ENCODE measurements at places on chromosomes 5 and 9.

DNA sequence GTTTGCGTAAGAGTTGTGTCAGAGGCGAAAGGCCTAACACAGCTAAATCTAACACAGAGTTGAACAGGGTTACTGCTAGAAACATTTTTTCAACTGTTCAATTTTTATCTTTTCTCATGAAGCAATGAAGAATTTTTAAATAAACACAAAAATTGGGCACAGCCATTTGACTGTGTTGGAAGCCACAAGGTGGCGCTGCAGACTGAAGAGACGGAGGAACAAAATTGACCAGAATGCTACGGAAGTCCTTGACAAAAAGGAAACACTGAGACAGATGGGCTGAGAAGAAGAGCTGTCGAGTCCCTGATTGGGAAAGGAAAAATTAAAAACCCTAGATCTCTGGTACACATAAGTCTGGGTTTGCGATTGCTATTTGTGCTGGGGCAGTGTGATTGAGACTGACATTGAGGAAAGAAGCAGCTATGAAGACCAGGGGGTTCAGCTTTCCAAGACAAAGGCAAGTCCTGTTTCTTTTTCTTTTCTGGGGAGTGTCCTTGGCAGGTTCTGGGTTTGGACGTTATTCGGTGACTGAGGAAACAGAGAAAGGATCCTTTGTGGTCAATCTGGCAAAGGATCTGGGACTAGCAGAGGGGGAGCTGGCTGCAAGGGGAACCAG lies at the start of gene PCDHB9:
TSS of gene PCDHB9 (plus strand) at position 265 of the 616 bp plus-strand sequence. CDS start at position 423, 158 bp downstream.
- peak; percentile 69 for DNase-seq

DNA sequence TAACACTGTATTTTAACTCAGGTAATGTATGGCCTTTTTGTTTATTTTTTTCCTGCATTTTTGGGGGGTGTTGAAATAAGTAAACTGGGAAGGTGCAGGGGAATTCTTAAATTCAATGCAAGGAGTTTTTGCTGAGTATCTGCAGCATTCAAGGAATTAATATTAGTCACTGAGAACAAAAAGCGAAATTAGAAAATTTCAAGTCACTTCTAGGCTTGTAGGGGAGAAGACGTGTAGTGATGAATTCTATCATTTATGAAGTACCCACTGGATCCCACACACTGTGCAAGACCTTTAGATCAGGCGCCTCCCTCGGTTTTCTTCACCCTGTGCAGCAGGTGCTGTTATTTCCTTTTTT lies 1.2 kb downstream of the EHMT1 start:
- no peak for DNase-seq

DNA sequence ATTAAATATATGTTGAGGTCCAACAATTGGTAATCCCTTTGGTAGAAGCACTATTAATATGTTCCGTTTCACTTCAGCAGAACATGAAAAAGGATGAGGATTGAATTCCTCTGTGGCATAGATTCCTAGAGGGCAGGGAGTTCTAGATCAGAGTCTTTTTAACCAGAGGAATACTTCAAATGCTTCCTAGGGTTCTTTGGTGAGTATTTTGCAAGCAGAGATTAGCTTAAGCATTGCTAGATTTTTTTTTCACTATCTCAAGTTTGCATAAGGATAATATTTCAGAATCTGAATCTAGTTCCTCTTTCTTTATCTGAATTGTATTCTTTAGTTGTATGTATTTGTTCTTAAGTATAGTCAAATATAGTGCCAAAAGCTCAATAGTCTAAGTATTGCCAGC lies 116.6 kb upstream of the ADAMTSL1 start:
- no peak for DNase-seq

DNA sequence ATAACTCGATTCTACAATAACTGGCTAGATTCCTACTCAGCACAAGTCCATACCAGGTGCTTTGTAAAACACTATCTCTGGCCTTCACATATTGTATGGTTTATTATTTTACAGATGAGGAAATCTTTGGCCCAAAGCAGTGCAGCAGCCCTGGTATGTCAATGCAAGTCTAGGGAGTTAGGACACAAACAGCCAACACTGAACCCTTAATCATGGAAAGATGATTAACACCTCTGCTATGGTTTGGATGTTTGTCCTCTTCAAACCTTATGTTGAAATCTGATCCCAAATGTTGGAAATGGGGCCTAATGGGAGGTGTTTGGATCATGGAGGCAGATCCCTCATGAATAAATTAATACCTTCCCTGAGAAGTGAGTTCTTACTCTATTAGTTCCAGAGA lies 76.6 kb downstream of the MAPKAP1 start:
- DNase-seq, result no peak

DNA sequence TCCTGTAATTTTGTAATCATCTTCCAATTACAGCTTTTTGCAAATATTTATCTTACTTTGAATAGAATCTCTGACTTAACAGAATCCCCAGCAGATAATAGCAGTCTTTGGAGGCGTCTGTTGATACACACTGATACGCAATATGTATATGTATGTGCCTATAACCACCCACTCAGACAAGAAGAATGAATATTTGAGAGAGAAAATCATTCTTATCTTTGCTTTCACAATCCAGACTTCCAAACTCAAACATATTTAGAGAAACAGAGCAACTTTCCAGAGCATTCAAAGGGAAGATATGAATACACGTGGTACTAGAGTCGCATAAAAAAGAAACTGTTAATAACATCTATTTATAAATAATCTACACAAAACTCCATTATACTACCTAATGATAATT lies 6.1 kb downstream of the RORB start:
- DNase-seq, result no peak

Data from MM.1S (cell line).